Heart left ventricle (tissue), 16 donors: ENCODE measurements at places on chromosomes 2 and 18. TPM values are rescaled to one million over a fixed set of nuclear protein-coding genes. Genes with fewer than 3 reads are reported as not detected.

DLX2 gene
- not detected for total RNA-seq

DNA sequence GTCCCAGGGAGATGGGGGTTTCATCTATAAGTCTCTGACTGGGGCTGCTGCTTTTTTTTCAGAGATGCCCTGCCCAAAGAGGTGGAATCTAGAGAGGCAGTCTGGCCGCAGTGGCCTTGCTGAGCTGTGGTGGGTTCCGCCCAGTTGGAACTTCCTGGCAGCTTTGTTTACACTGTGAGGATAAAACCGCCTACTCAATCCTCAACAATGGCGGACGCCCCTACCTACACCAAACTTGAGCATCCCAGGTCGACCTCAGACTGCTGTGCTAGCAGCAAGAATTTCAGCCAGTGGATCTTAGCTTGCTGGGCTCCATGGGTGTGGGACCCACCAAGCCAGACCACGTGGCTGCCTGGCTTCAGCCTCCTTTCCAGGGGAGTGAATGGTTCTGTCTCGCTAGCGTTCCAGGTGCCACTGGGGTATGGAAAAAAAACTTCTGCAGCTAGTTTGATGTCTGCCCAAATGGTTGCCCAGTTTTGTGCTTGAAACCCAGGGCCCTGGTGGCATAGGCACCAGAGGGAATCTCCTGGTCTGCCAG is 152.6 kb upstream of the CYP26B1 start:
- H3K4me1 ChIP-seq, result no peaks in the 10 kb centered on the region
- H3K27me3 ChIP-seq, result no peaks in the 10 kb centered on the region
- no peak for DNase-seq
- no peak overlapping the region for H3K27ac ChIP-seq

DNA sequence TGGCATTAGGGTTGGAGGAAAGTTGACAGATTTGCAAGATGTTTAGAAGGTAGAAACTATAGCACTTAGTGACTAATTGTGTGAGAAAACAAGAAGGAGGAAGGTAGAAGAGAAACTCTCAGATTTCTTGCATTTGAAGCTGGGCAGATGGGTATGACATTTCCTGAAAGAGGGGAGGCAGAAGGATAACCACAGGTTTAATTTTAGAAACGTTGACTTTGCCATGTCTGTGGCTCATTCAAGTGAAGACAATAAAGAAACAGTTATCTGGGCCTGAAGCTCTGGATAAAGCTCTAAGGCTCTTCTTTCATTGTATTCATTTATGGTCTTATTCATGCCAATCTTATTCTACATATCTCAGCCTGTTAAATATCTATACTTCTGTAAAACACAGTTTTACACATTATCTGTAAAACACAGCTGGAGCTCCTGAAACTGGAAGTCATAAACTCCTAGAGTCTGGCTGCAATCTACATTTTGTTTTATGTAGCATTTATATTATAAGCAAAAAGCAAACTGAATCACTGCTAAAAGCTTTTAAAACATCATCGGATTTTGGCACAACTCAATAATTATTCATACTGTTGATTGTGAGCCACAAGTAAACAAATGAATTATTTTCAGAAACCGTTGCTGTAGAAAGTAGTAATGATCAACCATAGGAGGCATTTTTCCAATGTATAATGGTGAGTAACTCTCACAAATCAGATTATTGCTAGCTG is 138.5 kb downstream of the RIT2 start:
- no peak for DNase-seq
- H3K4me1 ChIP-seq, result no peaks in the 10 kb centered on the region
- H3K27ac ChIP-seq, result no peak overlapping the region

OBSL1 gene
- total RNA-seq, result 149 TPM

MAL gene
- 0.97 TPM for total RNA-seq

- no peaks in the 10 kb centered on the region for H3K36me3 ChIP-seq
- no peak overlapping the region for H3K4me3 ChIP-seq
- H3K27me3 ChIP-seq, result no peaks in the 10 kb centered on the region
- no peak overlapping the region for H3K27ac ChIP-seq
- no peak for DNase-seq
Measured at GRCh38 chr2:169221745-169222369, 140.5 kb downstream of the LRP2 start.

GRCh38 chr2:225471039-225471438 is 71.5 kb downstream of the NYAP2 start:
- no peaks in the 10 kb centered on the region for H3K27me3 ChIP-seq
- no peak overlapping the region for H3K27ac ChIP-seq
- no peak for DNase-seq
- no peaks in the 10 kb centered on the region for H3K36me3 ChIP-seq

GRCh38 chr2:72793798-72794440 is 31.9 kb downstream of the EXOC6B start:
- H3K36me3 ChIP-seq, result no peaks in the 10 kb centered on the region
- H3K4me3 ChIP-seq, result no peak overlapping the region
- H3K27ac ChIP-seq, result no peak overlapping the region
- DNase-seq, result no peak
- H3K27me3 ChIP-seq, result no peaks in the 10 kb centered on the region
- peaks cover 44% of the 10 kb centered on the region for H3K4me1 ChIP-seq

DNA sequence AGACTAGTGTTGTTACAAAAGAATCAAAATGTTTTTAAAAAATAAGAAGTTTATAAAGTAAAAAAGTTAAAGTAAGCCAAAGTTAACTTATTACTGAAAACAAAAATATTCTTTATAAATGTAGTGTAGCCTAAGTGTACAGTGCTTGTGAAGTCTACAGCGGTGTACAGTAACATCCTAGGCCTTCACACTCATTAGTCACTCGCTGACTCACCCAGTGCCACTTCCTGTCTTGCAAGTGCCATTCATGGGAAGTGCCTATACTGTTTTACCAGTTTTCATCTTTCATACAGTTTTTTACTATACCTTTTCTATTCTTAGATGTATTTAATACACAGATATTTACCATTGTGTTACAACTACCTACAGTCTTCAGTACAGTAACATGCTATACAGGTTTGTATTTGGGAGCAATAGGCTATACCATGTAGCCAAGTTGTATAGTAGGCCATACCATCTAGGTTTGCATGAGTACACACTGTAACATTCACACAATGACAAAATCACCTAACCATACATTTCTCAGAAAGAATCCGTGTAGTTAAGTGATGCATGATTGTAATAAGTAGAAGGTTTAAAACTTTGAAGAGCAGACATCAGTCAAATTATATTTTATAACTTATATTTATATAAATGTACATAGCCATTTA is 13.4 kb downstream of the SERPINB7 start:
- H3K36me3 ChIP-seq, result no peaks in the 10 kb centered on the region
- H3K4me3 ChIP-seq, result no peak overlapping the region
- no peaks in the 10 kb centered on the region for H3K27me3 ChIP-seq
- DNase-seq, result no peak

DNA sequence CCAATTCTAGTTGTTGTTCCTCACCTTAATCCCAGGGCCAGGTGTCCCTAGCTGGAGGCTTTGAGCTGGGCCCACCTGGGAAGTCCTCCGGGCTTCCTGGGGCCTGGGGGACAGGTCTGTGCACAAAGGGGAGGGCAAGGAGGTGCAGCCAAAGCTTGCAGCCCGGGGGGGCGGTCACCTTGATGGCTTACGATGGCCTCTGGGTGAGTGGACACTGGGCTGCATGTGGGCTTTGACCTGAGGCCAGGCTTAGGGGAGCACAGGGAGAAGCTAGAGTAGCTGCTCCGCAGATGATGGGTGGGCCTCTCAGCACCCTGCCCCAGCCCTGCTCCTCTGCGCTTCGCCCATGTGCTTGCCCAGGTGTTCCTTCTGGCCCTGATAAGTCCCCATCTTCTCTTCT is 41.8 kb upstream of the HAAO start:
- H3K27ac ChIP-seq, result no peak overlapping the region
- no peak for DNase-seq
- H3K36me3 ChIP-seq, result no peaks in the 10 kb centered on the region
- no peak overlapping the region for H3K4me3 ChIP-seq
- peaks cover 19% of the 10 kb centered on the region for H3K4me1 ChIP-seq

PRSS56 gene
- 0.25 TPM for total RNA-seq

DNA sequence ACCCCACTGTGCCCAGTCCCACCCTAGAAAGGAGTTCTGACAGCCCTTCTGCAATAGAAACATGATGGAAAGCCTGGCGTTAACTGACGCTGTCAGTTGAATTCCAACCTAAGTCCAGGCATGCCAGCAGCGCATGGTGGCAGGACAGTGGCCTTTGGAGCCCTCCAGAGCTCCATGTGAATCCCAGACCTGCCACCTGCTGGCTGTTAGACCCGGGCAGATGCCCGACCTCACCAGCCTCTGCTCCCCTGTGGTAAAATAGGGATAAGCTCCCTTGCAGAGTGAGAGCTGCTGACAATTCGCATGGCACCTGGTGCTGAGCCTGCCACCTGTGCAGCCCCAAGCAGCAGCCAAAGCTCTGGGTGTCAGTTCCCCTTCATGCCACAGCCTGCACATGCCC is 138.6 kb downstream of the LOXHD1 start:
- H3K4me1 ChIP-seq, result no peaks in the 10 kb centered on the region
- H3K27ac ChIP-seq, result no peak overlapping the region
- no peaks in the 10 kb centered on the region for H3K27me3 ChIP-seq
- no peaks in the 10 kb centered on the region for H3K36me3 ChIP-seq
- DNase-seq, result peak; percentile 41
- H3K4me3 ChIP-seq, result no peak overlapping the region

LDLRAD4 gene
- total RNA-seq, result 44.0 TPM

PLEK gene
- total RNA-seq, result 4.0 TPM

DNA sequence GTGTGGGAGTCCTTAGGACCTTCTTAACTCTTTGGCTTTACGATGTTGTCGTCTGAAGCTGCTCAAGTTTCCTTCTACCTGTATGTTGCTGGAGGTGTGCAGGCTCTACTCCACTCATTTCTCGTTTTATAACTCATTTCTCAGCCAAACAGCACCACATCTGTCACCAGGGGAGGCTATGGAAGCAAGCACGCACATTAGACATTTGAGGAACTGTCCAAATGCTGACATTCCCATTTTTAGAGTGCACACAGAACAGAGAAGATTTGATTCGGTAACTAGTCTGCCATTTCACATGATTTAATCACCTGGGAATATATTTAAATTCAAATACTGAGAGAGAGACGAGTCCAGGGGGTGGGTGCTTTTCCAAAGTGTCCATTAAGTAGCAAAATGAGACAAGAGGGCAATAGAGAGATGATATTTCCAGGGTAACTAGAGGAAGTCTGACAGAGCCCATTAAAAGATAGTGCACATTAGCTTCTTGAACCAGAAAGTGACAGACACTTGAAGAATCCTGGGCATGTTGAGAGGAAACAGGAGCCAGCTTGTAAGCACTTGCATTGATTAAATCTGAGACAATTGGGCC is 793.3 kb downstream of the TDRD15 start:
- H3K36me3 ChIP-seq, result no peaks in the 10 kb centered on the region
- H3K27ac ChIP-seq, result no peak overlapping the region
- H3K4me1 ChIP-seq, result no peaks in the 10 kb centered on the region
- no peak overlapping the region for H3K4me3 ChIP-seq
- DNase-seq, result no peak

GRCh38 chr2:30871980-30872789 is 64.9 kb upstream of the CAPN13 start:
- peak; percentile 36 for DNase-seq
- H3K4me3 ChIP-seq, result no peak overlapping the region
- peaks cover 3% of the 10 kb centered on the region for H3K4me1 ChIP-seq
- H3K36me3 ChIP-seq, result no peaks in the 10 kb centered on the region
- no peak overlapping the region for H3K27ac ChIP-seq

DNA sequence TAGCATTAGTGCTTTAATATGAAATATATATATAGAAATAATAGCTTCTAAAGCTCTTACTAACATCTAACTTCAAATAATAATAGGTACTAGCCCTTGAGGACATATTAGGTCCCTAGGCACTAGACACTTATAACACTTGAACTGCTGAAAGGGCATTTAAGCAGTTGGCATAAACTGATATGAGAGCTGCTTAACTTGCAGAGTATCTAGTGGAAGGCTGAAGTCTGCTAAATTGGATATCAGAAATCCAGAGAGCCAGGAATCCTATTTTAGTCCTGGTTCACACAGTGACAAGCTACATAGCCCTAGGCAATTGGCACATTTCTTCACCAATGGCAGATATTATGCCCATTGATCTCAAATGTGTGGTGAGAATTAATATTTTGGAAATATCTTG is 326.9 kb upstream of the UBE2E3 start:
- peaks cover 4% of the 10 kb centered on the region for H3K27me3 ChIP-seq
- no peaks in the 10 kb centered on the region for H3K4me1 ChIP-seq
- H3K27ac ChIP-seq, result no peak overlapping the region
- DNase-seq, result no peak

LHCGR gene
- not detected for total RNA-seq

DNA sequence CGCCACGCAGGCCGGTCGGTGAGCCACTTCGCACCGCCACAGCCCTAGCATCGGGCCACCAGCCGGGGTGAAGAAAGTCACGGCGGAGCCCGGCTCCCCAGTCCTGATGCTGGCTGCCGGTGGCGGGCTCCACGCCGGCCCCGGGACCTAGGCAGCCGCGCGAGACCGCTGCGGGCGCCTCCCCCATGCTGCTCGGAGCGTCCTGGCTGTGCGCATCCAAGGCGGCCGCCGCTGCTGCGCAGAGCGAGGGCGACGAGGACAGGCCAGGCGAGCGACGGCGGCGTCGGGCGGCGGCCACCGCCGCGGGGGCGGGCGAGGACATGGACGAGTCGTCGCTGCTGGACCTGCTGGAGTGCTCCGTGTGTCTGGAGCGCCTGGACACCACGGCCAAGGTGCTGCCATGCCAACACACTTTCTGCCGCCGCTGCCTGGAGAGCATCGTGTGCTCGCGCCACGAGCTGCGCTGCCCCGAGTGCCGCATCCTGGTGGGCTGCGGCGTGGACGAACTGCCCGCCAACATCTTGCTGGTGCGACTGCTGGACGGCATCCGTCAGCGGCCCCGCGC is 433 bp downstream of the SH3RF3 start:
- peak; percentile 36 for DNase-seq
- H3K36me3 ChIP-seq, result no peaks in the 10 kb centered on the region
- no peaks in the 10 kb centered on the region for H3K27me3 ChIP-seq

GRCh38 chr2:10584242-10584753 is 105.5 kb downstream of the NOL10 start:
- H3K27ac ChIP-seq, result no peak overlapping the region
- peaks cover 75% of the 10 kb centered on the region for H3K36me3 ChIP-seq
- H3K4me3 ChIP-seq, result no peak overlapping the region
- no peaks in the 10 kb centered on the region for H3K4me1 ChIP-seq

SLC35F6 gene
- 36.5 TPM for total RNA-seq

- H3K27me3 ChIP-seq, result no peaks in the 10 kb centered on the region
- H3K36me3 ChIP-seq, result no peaks in the 10 kb centered on the region
Measured at GRCh38 chr2:25035537-25036220, 6.2 kb upstream of the EFR3B start.

DNA sequence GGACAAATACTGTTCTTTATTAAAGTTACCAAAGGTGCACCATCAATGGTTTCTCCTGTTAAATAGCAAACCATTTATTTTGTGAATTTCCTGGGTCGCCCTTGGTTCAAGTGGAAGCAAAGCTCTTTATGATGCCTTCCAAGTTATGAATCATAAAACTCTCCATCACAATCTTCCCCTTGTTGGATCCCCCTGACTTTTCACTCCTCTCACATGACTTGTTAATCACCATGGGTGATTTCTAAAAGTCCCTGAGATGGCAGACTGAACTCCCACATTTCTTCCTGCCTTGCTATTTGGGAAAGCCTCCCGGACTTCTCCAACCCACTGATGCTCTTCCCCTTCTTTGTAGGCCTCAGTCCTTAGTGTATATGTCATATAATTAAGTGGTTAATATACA is 176.0 kb downstream of the THADA start:
- peaks cover 47% of the 10 kb centered on the region for H3K4me1 ChIP-seq
- no peaks in the 10 kb centered on the region for H3K36me3 ChIP-seq
